ENCODE measurements at places on chromosomes 2 and 18.

- DNase-seq: no peak
Observed at GRCh38 chr2:171754254-171754939, 67.1 kb downstream of the DYNC1I2 start.

DNA sequence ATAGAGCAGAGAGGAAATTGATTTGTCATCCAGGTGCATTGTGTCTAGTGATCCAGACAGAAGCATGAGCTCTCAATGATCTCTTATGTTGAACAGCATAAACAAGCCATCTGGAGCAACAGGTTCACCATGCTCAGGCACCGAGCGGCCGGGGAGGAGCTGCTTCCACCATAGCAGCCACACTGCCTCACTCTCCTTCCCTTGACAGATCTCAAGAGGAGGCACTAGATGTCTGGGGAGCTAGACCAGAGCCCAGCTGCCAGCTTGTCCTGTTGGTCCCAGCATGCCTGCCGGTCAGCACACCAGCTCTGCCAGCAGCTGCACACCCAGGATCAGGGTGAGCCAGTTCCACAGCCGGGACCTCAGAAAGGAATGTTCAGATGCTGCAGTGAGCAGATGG lies 17.5 kb upstream of the LONRF2 start:
- no peak for DNase-seq

GRCh38 chr2:109447776-109448175 lies 166.0 kb downstream of the SEPTIN10 start:
- DNase-seq: no peak

- no peak for DNase-seq
Observed at GRCh38 chr2:70892750-70893149, 43.0 kb upstream of the ATP6V1B1 start.

GRCh38 chr2:216992056-216992675 lies 132.3 kb upstream of the TNP1 start:
- no peak for DNase-seq
